ENCODE measurements at places on chromosomes 1 and 21.
A peak's percentile ranks its signal among the peaks of the same experiment; 100 is the strongest.

DNA sequence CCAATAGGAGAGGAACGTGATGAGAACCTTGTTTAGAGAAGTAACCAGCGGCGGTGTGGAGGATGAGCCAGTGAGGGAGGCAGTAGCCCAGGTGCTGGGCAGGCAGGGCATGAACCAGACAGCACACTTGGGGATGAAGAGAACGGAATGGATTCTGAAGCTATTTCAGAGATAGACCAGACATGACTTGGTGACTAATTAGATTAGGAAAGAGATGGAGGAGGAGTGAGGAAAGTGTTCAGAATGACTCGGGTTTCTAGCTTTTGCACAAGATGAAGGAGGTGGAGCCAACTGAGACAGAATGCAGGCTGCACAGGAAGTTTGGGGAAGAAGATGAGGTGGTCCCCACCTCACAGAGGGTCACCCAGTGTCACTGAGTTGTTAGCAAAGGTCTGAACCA is 5.1 kb downstream of the PEF1 start:
- DNase-seq, result no peak

DNA sequence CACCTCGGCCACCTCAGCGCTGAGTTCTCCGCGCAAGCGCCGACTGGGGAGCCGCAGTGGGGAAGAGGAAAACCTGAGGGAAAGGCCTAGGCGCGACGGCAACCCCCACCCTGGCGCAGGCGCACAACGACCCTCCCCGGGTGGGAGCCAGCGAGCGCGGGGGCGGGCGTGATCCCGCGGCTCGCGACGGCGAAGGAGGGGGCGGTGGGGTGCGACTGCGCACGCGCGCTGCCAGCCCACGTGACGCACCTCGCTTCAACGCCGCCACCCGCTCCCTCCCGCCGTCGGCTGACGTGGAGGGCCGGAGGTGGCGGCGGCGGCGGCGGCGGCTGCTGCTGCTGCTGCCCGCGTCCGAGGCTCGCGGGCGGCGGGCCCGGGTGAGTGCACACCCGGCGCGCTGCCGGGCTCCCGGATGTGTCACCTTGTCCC is at the start of the genes PIGP and TTC3:
TSS of gene PIGP (minus strand) at position 84 of the 429 bp plus-strand sequence. CDS start 556 bp downstream, outside the sequence.
TSS of gene TTC3 (plus strand) at position 267 of the 429 bp plus-strand sequence. CDS start 14,004 bp downstream, outside the sequence.
- DNase-seq, result peak; percentile 92

DNA sequence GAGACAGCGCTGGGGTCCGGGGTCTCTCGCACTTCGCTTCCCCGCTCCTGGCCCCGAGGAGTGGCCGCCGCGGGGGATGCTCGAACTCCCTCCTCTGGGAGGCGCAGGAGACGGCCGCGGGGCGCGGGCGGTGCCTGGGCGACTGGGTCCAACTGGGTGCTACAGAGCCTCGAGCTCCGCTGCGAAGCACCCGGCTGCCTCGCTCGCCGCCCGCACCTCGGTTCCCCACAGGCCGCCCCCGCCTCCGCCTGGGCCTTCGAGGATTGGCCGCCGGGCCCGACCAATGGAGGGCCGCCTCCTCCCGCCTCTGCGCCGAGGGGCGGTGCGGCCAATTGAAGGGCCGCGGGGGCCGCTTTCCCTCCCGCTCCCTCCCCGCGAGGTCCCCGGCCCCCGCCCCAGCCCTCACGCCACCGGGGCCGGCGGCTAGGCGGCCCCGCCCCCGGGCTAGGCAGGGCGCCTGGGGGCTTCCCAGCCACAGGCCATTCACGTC is at the start of gene CNN3:
TSS of gene CNN3 (minus strand) at position 196 of the 490 bp plus-strand sequence. CDS start 216 bp downstream, outside the sequence.
- DNase-seq, result peak; percentile 92

DNA sequence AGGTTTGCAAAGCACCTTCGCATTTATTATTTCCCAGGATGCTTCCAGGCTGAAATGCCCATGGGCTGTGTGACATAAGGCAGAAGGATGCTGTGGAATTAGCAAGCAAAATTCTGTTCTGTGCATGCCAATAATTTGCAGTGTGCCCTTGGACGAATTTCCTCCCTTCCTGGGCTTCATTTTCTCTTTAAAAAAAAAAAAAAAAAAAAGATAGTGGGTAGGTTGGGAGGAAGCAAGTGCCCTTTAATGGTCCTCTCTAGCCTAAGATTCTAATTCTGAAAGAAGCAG is 2.5 kb upstream of the ID3 start:
- DNase-seq, result no peak

GRCh38 chr21:31267644-31268043 is 76.4 kb downstream of the TIAM1 start:
- no peak for DNase-seq

GRCh38 chr1:44497422-44498170 is 92.5 kb downstream of the RNF220 start:
- DNase-seq, result no peak

DNA sequence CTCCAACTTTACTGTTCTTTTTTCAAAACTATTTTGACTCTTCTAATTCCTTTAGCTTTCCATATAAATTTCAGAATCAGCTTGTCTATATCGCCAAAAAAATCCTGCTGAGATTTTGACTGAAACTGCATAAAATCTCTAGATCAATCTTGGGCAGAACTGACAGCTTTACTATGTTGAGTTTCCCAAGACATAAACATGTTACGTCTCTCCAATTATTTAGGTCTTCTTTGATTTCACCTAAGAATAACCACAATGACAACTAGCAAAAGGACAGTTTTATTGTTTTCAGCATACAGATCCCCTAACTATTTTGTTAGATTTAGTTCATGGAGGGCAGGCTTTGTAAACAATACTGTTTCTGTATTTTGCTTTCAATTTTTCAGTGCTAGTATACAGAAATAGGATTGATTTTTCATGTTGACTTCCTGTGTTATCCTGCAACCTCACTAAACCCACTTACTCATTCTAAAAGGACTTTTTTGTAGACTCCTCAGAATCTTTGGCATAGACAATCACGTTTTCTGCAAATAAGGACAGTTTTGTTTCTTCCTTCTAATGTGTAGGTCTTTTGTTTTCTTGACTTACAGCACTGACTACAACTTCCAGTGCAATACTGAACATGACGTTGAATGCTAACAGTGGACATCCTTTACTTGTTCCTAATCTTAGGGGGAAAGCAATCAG is 63.4 kb downstream of the NPHP4 start:
- no peak for DNase-seq

DNA sequence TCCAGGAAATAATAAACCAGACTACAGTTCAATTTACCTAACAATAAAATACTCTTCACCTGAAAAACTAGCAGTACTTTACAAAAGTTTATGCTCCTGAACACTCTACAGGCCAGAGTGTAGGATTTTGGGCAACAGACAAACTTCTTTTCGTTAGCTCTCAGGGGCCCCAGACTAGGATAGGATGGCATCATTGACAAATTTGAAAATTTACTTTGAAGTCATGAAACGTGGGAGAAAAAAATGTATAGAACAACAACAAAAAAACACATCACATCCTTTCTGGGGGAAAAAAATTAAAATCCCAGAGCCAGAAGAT is 1.2 kb downstream of the PTP4A2 start:
- DNase-seq, result no peak

- no peak for DNase-seq
Observed at GRCh38 chr21:30447056-30447455, 7.0 kb downstream of the KRTAP15-1 start.

GRCh38 chr21:40512590-40512989 is 334.4 kb downstream of the DSCAM start:
- no peak for DNase-seq
